ENCODE measurements at places on chromosomes 16 and 17.
A peak's percentile ranks its signal among the peaks of the same experiment; 100 is the strongest.

GRCh38 chr16:55576384-55576783 lies 9.9 kb downstream of the CAPNS2 start:
- no peak for DNase-seq

- peak; percentile 88 for DNase-seq
Measured at GRCh38 chr17:74379495-74380085, 12.3 kb downstream of the GPR142 start.

GRCh38 chr17:34582185-34582900 lies 3.0 kb downstream of the TMEM132E start:
- DNase-seq = no peak

GRCh38 chr16:55421226-55421625 lies 57.8 kb upstream of the MMP2 start:
- DNase-seq = no peak

- no peak for DNase-seq
Measured at GRCh38 chr16:3879258-3879886, 1.1 kb downstream of the CREBBP start.

GRCh38 chr17:73313526-73314127 lies 1.8 kb upstream of the CDC42EP4 start:
- DNase-seq = no peak

DNA sequence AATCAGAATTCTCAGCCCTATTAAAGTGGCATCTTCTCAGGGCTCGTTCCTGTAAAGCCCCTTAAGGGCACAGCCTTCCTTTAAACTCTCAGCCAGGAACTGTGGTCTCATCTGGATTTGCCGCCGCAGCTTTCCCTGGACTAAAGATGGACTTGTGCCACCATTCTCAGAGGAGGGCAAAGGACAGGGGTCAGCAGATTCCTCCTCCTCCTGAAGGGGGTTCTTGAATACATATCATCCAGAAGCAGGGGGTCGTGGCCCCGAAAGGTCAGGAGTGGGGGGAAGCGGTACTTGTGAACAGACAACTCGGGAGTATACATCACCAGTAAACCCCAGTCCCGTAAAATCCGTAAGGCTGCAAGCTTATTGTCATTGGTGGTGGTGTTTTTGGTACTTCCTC lies 174.8 kb downstream of the RPTOR start:
- DNase-seq = no peak

GRCh38 chr16:26668026-26668425 lies 398.7 kb upstream of the C16orf82 start:
- DNase-seq = no peak

- no peak for DNase-seq
Measured at GRCh38 chr17:8327303-8327649, 12.4 kb upstream of the ODF4 start.

GRCh38 chr17:6512552-6512951 lies 43.8 kb downstream of the PITPNM3 start:
- no peak for DNase-seq

DNA sequence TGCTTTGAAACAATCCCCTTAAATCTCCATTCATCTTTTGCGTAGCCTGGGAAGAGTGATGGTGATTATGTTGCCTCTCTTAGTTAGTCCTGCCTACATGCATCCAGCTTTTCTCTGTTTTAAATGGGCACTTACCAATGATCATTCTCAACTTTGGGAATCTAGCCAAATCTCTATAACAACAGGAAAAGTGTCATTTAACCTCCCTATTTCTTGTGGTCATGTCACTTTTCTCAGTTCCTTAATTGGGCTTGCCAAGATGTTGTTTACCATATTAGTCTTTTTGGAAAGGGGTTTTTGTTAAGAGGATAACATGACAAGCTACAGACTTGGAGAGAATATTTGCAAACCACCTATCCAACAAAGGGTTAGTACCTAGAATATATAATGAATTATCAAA lies 15.6 kb upstream of the CLEC10A start:
- DNase-seq = no peak

DNA sequence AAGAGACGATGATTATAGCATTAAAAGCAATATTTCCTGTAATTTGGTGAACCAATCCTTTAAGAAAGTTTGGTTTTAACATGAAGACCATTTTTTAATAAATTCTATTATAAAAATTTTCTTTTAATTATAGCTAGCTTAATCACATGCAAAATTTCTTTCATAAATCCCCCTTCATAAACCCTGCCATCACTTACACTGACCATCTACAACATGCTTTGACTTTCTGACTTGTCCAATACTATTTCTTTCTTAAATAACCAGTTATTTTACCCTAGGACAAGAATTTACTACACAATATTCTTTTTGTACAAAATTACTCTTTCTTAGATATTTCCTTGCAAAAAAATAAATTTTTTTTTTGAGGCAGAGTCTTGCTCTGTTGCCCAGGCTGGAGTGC lies 1334.8 kb downstream of the CDH11 start:
- no peak for DNase-seq

DNA sequence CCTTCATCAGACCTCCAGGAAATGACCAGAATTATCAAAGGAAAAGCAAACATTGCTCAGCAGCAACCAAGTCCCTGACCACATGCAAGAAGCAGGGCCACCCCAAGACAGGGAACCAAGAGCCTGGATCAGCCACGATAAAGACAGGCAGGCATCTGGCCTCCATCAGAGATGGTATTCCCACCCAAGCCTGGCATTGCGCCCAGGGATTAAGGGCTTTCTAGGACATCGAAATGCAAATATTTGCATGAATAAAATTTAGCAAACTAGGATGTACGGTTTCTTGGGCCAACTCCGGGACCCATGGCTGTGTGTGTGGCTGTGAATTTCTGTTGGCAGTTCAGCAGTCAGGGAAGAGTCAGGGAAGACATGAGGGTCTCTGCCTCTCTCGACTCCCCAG lies 241.4 kb upstream of the DYNLRB2 start:
- no peak for DNase-seq

GRCh38 chr16:35881654-35882053 lies 2422.2 kb downstream of the TP53TG3F start:
- no peak for DNase-seq

DNA sequence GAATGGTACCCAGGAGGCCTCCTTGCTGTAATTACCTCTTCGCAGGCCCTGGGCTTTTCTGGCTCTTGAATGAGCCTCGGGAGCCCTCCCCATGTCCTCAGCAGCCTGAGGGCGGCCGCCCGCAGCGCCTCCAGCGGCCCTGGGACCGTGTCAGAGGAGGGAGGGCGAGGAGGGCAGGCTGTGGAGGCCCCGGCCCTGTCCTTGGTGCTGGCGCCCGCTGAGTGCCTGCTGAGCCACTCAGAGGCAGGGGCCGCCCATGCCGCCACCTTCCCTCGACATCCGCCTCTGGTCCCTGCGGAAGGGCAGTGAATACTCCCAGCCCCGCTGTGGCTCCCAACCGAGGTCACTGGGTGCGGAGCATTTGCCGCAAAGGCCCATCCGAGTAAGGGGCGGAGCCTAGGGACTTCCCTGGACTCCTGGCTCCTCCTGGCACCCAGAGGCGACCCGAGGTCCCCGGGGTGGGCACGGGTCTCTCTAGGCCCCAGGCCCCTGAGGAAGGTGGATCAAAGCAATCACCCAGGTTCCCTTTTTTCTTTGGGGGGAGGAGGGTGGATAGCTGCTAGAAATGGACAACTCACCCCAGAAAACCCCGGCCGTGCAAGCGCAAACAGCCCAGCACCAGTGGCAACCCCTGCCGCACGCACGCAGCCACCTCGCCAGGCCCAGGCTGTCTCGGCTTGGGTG lies 2.8 kb downstream of the RBFOX3 start:
- no peak for DNase-seq

- DNase-seq = no peak
Measured at GRCh38 chr16:56824331-56824730, 40.7 kb upstream of the SLC12A3 start.

- DNase-seq = no peak
Measured at GRCh38 chr17:10513299-10514067, 4.9 kb downstream of the MYH1 start.
